Hematopoietic multipotent progenitor cell treated with erythropoietin and hydrocortisone succinate and interleukin-3 and kit ligand, for 6 days (in vitro differentiated cells): ENCODE measurements at places on chromosomes 5 and 9.

DNA sequence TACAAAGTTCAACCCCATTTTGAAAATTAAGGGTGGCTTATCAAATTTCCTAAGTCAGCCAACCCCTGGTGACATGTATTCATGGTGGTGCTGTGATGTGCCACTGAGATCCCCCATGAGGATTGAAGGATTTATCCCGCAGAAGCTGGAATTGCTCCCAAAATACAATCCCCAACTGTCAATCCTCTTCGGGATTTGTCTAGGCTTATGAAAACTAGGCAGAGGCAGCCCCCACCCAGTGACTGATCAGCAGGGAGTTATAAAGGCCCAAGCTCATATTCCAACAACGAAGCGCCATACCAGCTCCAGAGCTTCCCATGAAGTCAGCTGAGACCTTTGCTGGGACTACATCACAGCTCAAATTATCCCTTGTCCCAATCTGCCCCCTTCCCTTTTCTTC, 316.0 kb downstream of the ENC1 start:
- DNase-seq = no peak

- no peak for DNase-seq
Observed at GRCh38 chr5:119319401-119319800, 36.4 kb upstream of the TNFAIP8 start.

DNA sequence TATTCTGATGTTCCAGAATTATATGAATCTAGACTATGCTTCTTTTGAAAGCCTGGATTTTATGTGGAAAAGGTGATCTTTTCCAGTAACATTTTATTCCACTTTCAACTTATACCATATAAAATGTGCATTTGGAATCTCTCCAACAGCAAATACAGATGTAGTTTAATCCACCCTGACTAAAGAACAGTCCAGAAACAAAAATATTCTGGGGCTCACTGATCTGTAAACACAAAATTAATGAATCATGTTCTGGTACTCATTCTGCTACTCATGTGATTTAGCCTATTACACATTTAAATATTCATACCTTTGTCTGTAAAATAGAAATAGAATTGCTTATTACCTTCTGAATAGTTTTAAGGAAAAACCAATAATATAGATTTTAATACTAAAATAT, 125.8 kb downstream of the ARRDC3 start:
- no peak for DNase-seq

GRCh38 chr5:169442403-169442874, 141.1 kb upstream of the SPDL1 start:
- no peak for DNase-seq

DNA sequence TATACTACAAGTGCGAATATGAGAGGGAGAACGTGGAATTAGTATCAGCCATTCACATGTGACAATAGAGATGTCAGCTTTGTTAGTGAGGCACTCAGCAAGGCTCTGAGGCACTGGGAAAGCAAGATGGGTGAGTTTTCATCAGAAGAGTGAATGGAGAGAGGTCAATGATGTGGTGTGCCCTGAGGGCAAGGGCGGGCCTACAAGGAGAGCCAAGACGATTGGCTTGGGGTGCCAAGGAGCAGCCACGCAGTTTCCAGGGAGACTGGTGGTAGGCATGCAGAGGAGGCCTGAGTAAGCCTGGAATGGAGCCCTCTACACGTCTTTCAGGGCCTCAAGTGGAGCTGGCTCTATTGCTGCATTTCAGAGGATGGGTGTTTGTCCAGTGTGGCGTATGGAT, 24.7 kb downstream of the BTF3 start:
- no peak for DNase-seq

DNA sequence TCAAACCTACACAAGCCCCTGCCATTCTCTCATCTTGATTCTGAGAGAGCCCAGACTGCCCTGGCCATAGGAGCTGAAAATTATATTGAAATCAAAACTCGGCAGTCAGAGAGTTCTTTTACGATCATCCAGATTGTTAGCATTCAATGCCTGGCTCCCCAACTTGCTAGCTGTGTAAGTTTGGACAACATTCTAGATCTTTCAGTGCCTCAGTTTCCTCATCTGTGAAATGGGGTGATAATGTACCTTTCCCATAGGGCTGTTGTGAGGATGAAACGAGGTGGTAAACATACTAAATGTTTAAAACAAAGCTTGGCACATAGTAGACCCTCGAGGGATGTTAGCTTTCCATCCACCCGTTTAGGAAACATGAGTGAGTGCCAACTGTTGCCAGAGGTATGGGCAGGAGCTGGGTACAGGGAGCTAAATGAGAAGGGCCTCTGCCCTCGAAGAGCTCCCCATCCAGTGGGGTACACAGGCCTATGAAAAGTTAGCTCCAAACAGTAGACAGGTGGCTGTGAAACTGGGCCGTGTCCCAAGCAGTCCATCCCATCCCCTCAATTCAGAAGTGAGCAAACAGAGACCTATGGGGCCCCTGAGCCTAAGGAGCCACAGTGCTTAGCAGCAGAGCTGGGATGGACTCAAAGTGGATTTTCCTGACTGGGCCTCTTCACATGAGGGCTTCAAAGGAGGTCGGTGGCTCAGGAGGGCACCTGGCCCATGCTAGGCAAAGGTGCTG, 17.3 kb upstream of the IGFBPL1 start:
- no peak for DNase-seq

- DNase-seq = no peak
Observed at GRCh38 chr5:157799578-157799977, 56.1 kb downstream of the LSM11 start.
